ENCODE measurements at places on chromosomes 16 and 17. TPM values are rescaled to one million over a fixed set of nuclear protein-coding genes. Genes with fewer than 3 reads are reported as not detected.

- H3K4me3 ChIP-seq = no peak overlapping the region
- peaks cover 20% of the 10 kb centered on the region for H3K27me3 ChIP-seq
- no peaks in the 10 kb centered on the region for H3K36me3 ChIP-seq
- DNase-seq = no peak
Measured at GRCh38 chr17:40848583-40849235, 18.3 kb downstream of the KRT12 start.

DNA sequence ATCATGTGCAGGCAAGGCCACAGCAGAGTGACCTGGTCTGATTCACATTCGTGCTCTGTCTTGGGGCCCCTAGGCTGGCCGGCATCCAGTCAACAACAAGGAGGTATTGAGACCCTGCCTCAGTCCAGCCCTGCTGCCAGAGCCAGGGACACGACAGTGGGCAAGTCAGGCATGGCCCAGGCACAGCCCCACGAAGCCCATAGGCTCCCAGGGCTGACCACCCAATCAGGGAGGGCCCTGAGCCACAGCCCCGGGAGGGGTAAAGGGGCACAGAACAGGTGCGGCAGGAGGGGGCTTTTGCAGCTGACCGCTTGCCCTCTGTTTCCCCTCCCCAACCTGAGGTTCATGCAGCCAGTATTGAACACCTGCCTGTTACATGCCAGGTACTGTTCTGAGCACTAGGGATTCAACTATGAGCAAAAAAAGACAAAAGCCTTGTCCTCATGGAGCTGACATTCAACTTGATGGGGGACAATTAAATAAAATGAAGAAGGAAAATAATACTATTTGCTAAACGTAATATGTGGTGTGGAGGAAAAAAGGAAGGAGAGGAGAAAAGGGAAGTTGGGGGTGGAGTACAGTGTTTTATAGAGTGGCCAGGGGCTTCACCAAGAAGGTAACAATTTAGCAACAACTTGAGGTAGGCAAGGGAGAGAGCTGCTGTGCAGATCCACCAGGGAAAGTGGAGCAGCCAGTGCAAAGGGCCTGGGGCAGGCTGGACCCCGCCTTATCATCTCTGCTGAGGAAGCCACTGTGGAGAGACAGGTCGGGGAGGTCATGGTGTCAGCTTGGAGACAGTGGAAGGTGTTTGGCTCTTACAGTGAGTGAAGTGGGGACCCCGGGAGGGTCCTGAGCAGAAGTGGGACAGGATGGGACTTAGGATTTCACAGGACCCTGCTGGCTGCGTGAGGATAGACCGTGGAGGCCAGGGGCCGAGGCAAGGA, 6.1 kb downstream of the DRC3 start:
- no peaks in the 10 kb centered on the region for H3K36me3 ChIP-seq
- peaks cover 5% of the 10 kb centered on the region for H3K4me1 ChIP-seq
- H3K27me3 ChIP-seq = no peaks in the 10 kb centered on the region
- no peak overlapping the region for H3K27ac ChIP-seq

DNA sequence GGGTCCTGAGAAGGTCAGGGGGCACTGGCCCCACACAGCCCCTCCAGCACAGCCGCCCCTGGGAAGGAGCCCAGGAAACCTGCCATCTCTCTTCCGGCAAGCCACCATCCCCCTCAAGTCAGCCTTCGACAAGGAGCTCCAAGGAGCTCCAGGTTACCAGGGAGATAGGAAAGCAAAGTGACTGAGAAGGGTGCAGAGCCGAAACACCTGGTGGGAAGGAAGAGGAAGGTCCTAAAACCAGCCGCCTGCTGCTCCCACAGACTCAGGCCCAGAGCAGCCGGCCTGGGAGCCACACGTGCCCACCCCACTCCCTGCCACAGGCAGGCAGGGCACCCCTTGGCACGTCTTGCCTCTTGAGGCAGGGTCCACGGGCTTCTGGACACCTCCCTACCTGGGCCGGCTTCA, 80.7 kb downstream of the TIMM22 start:
- H3K4me3 ChIP-seq = no peak overlapping the region
- DNase-seq = no peak
- no peaks in the 10 kb centered on the region for H3K27me3 ChIP-seq
- no peak overlapping the region for H3K27ac ChIP-seq

GRCh38 chr16:14334366-14335080, 263.4 kb downstream of the MRTFB start:
- no peaks in the 10 kb centered on the region for H3K4me1 ChIP-seq
- DNase-seq = no peak
- H3K36me3 ChIP-seq = no peaks in the 10 kb centered on the region
- no peak overlapping the region for H3K27ac ChIP-seq

DNA sequence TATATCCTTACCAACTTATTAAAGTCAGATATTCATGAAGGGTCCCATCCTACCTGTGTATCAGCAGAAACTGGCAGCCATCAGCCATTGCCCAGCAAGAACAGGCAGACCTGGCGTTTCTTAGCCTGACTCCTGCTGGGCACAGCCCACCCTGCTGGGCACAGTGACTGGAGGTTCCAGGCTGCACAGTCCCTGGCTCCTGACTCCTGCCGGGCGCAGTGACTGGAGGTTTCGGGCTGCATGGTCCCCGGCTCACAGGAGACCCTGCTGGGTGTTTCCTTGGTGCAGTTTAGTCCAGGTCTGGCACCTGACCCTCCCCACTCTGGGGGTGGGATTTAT, 6.7 kb downstream of the TIMM22 start:
- DNase-seq = no peak
- no peaks in the 10 kb centered on the region for H3K27me3 ChIP-seq
- H3K4me3 ChIP-seq = no peak overlapping the region
- peaks cover 33% of the 10 kb centered on the region for H3K4me1 ChIP-seq

GRCh38 chr17:71792966-71793365, 327.9 kb upstream of the SOX9 start:
- no peak overlapping the region for H3K27ac ChIP-seq
- no peaks in the 10 kb centered on the region for H3K27me3 ChIP-seq
- no peak for DNase-seq
- no peaks in the 10 kb centered on the region for H3K4me1 ChIP-seq
- H3K4me3 ChIP-seq = no peak overlapping the region

GRCh38 chr17:58531122-58531521, 16.7 kb upstream of the MTMR4 start:
- peaks cover 7% of the 10 kb centered on the region for H3K4me1 ChIP-seq
- peaks cover 65% of the 10 kb centered on the region for H3K27me3 ChIP-seq
- H3K27ac ChIP-seq = no peak overlapping the region
- H3K4me3 ChIP-seq = peak overlapping the region; percentile 46
- DNase-seq = no peak

DNA sequence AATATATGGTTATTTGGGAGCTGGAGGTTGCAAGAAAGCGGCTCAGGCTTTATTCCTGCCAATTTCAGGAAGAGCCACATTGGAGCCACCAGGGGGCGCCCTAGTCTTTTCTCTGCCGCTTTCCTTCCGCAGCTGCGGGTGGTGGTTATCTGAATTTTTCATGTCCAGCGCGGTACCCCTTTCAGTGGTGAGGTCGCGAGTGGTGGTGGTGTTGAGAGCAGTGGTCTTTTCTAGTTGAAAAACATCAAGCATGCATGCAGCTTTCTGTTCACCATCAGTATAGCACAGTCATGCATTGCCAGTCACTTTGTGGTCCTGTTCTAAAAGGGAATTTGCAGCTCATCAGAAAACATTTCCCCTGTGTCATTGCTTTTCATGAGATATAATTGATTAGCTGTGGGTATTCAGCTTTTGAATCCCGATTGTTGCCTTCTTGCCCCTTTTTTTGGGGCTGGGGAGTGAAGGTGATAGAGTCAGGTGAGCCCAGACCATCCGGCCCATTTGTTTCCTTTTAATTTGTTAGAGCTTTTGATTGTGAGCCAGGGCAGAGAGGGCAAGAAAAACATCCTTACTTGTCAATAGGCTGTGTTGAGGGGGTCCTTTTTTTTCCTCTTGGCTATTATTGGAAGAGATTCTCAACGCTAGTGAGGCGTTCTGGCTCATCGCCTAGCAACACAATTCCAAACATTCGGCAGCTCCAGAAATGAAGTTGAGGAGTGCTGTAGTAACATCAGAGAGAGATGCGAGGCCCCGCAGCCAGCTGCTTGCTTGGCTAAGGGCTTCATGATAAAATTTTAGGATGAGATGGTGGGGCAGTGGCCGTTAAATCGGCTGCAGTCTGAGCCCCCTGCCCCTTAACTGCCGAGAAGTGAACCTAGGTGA, 119.0 kb downstream of the SNX29 start:
- no peak overlapping the region for H3K27ac ChIP-seq
- H3K27me3 ChIP-seq = peaks cover 1% of the 10 kb centered on the region
- H3K4me1 ChIP-seq = peaks cover 31% of the 10 kb centered on the region
- no peaks in the 10 kb centered on the region for H3K36me3 ChIP-seq
- peak; percentile 78 for DNase-seq
- H3K4me3 ChIP-seq = no peak overlapping the region

DNA sequence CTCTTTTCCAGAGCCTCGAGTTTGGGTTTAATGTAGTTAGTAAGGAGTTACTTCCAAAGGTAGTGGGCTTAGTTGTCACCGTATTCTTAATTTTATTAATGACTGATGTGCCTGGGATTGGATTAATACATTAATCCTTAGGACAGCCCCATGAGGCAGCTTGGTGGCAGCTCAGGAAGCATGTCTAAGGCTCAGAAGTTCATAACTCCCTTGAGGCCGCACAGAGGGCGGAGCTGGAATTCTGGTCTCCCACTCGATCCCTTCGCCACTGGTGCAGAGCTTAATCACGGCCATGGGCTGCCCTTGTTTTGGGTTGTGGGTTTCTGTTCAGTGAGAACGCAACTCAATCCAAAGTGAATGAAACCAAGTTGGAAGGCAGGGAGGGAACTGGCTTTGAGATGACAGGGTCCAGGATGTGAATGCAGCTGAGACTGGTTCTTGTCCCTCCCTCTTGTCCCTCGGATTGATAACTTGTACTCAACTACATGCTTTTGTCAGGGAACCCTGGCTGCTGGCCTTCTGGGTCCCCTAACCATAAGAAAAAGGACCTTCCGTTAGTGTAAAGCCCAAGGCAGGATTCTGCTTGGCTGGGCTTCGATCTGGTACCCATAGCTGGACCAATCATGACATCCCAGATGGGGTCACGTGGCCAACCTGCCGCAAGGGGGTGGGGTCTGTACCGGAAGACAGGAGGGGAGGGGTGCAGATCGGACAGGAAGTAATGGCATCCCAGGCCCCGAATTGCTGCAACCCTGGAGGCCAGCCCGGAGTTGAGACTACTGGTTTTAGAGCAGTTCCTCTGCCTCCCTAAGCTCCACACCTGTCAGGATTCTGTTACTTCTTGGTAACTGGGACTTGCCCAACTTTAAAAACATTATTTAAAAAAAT, 45.4 kb downstream of the SNX20 start:
- DNase-seq = no peak
- no peaks in the 10 kb centered on the region for H3K27me3 ChIP-seq
- H3K27ac ChIP-seq = peak overlapping the region; percentile 12
- no peak overlapping the region for H3K4me3 ChIP-seq

GRCh38 chr16:10658943-10659342, 35.8 kb downstream of the TEKT5 start:
- H3K36me3 ChIP-seq = no peaks in the 10 kb centered on the region
- H3K27me3 ChIP-seq = peaks cover 3% of the 10 kb centered on the region
- no peaks in the 10 kb centered on the region for H3K4me1 ChIP-seq
- H3K4me3 ChIP-seq = no peak overlapping the region
- H3K27ac ChIP-seq = no peak overlapping the region

- no peaks in the 10 kb centered on the region for H3K27me3 ChIP-seq
- H3K27ac ChIP-seq = peak overlapping the region; percentile 54
- no peaks in the 10 kb centered on the region for H3K4me1 ChIP-seq
- H3K4me3 ChIP-seq = no peak overlapping the region
- H3K36me3 ChIP-seq = no peaks in the 10 kb centered on the region
Measured at GRCh38 chr16:4179020-4179419, 62.8 kb upstream of the ADCY9 start.

- H3K27me3 ChIP-seq = no peaks in the 10 kb centered on the region
- DNase-seq = no peak
- peaks cover 25% of the 10 kb centered on the region for H3K4me1 ChIP-seq
- no peak overlapping the region for H3K27ac ChIP-seq
Measured at GRCh38 chr16:56749672-56750491, 20.0 kb downstream of the NUP93 start.

GRCh38 chr17:15955793-15956541, 11.0 kb downstream of the ADORA2B start:
- peaks cover 12% of the 10 kb centered on the region for H3K4me1 ChIP-seq
- no peaks in the 10 kb centered on the region for H3K27me3 ChIP-seq
- no peaks in the 10 kb centered on the region for H3K36me3 ChIP-seq
- no peak for DNase-seq

DNA sequence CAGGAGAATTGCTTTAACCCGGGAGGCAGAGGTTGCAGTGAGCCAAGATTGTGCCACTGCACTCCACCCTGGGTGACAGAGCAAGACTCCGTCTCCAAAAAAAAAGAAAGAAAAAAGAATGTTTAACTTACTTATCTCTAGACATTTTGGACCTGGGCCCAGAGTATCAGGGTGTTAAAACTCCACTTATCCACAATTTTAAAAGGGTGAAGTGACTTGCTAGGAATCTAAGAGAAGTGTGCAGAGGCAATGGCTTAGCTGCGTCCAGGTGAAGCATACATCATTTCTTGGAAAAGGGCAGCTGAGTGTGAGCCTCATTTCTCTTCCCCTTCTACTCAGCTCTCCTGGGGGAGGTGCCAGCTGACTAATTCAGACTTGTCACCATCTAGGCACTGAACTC, 25.1 kb downstream of the ALDH3A2 start:
- no peak overlapping the region for H3K27ac ChIP-seq
- H3K4me3 ChIP-seq = no peak overlapping the region
- H3K36me3 ChIP-seq = peaks cover 48% of the 10 kb centered on the region
- no peaks in the 10 kb centered on the region for H3K27me3 ChIP-seq
- no peak for DNase-seq

DNA sequence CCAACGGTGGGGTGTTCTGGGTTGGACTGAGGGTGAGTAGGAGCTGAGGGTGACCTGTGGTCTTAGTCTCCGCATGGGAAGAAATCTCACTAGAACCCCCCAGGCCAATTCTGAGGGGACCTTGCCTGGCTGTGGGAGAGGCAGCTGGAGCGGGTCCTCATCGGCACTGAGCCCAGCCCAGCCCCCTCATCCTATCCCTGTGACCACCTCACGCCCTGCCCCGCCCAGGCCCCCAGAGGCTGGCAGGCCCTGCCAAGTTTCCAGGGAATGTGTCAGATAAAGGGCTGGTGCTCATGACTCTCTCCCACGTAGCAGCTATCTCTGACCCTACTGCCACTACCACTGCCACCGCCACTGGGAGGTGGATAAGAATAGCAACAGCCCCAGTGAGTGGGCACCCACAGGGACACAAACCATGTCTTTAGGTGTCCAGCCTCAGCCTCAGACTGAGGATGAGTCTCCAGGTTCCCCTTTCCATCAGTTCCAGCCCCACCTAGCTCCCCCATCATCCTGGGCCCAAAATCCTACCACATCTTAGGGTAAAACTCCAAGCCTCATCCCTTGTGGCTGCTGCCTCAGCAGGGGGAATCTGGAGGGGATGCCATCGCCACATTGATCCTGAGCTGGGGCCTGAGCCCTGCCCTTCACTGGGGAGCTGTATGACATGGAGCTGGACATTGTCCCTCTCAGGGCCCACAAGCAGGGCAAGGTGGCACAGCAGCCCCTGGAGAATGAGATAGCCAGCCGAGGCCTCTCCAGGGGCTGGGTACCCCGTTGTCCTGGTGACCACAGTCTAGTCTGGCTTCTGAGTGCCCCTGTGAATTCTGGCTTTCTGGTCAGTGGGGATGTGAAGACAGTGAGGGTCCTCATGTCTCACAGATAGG, 14.9 kb downstream of the CDH16 start:
- peak overlapping the region; percentile 43 for H3K27ac ChIP-seq
- no peak for DNase-seq
- H3K4me1 ChIP-seq = peaks cover 53% of the 10 kb centered on the region

CMTM2 gene
- total RNA-seq = 0.51 TPM

STX1B gene
- total RNA-seq = 5.9 TPM

ACAP1 gene
- total RNA-seq = 8.9 TPM

NACA2 gene
- total RNA-seq = not detected

IRF8 gene
- 5.8 TPM for total RNA-seq

RNF135 gene
- 15.7 TPM for total RNA-seq
